Left colon (tissue), 2 donors: ENCODE measurements at places on chromosomes 3 and 15.

DNA sequence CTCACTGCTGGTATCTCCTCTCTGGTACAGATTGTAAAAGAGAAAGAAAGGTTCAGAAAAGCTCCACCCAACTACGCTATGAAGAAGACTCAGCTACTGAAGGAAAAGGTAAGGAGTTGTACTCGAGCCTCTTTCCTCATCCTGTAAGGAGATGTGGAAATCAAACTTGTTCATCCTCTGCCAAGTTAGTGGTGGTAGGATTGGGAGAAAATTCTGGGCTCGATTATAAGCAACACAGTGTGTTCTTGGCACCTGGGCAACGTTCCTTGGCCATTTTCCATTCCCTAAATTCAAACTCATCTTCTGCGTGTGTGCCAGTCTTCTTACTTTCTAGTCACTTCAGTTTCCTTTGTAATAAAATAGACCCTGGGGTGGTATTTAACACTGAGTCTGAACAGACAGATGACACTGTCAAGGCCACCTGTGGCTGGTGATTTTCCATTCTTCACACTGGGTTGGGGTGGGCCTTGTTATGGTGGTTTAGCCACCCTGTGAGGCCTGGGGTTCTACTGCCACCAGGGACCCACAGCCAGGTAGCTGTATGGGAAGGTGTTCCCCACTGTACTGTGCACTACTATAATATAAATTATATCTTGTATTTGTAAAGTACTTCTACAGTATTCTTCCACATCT lies 17.1 kb upstream of the ITPKA start:
- no peak for DNase-seq

DNA sequence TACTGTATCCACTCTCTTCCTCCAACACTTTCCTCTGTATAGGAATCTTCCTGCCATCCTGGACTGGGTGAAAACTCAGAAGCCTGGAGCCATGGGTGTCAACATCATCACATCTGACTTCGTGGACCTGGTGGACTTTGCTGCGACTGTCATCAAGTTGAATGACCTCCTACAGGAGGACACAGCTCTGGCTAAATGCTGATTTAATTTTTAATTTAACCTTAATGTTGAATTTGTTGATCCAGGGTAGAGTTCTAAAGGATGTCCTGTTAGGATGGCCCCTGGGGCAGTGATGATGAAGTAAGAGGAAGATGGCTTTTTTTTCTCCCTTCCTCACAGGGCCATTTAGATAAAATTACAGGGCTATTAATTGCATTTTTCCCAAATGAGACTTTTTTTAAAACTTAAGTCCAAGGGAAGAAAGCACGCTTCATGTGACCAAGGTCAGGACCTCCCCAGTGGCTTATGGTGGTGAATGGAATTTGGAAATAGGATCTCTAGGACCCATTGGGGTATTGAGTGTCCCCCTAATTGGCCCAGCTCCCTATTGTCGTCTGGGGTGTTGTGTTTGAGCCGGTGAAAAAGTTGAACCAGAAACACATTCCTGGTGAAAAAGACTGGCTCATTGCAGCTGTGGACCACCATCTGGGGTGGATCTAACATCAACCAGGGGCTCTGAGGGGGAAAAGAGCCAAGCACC lies 125.7 kb upstream of the ZBED2 start:
- DNase-seq = no peak

DNA sequence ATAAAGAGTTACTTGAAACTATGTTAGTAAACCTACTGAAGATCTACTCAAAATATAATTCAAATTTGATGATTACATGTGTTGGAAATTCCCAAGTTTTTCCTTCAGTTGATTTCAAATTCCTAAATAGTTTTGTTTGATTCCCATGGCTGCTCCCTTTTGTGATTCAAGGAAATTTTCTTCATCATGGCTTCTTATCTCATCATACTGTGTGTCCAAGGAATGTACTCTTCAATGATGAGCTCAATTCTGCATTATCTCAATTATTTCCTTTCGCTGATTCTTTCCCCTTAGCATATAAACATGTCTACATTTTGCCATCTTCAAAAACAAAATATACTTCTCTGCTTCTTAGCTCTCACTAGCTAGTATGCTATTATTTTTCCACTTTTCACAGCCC lies 460.4 kb upstream of the NAALADL2 start:
- DNase-seq = no peak

DNA sequence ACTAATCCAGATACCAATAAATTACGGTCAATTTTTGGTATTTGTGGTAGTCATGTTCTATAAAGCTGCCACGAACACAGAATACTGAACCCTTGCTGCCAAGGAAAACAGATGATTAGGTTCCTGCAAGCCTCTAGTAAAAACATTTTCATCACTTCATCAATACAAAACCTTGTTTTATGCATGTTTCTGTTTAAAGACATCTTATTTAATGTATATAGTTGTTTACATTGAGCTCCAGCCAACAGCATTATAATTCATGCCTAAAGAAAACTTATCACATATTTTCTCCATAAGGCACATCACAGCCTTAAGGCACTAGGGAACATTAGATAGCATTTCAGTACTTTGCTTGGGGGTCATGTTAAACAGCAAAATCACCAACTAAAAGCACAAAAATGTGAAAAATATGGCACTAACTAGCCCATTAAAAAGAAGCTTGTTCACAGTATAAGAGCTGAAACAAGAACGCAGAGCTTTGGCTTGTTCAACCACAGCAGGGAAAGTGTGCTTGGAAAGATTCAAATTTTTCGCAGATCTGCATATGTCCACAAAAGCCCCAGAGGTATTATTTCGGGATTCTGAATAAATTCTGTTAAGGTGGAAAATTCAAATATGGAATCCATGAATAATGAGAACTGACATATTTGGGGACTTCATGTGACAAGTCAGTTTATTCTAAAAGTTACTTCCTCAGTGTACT lies 27.7 kb downstream of the POLQ start:
- DNase-seq = no peak

- DNase-seq = no peak
Measured at GRCh38 chr3:17258823-17259436, 374.2 kb downstream of the PLCL2 start.

DNA sequence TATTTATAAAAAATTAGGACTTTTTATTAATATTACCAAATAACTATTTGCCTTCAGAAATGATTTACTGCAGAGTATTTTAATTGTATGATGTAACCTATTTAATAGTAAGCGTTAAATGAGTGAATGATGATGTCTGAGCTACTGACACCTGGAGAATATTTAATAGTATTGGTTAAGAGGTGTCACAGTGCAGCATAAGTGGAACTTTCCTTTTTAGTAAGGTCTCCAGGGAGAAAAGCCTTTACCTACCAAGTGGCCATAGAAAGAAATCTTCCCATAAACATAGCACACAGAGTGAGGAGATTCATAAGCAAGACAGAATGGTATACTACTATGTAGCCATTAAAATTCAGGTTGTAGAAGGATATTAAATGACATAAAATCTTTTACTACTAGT lies 441.7 kb downstream of the TBL1XR1 start:
- DNase-seq = no peak

- DNase-seq = no peak
Measured at GRCh38 chr15:70172566-70173225, 75.0 kb upstream of the TLE3 start.

GRCh38 chr3:56630966-56631365 lies 52.1 kb downstream of the TASOR start:
- DNase-seq = no peak

- no peak for DNase-seq
Measured at GRCh38 chr15:97141360-97141759, 810.9 kb downstream of the NR2F2 start.

DNA sequence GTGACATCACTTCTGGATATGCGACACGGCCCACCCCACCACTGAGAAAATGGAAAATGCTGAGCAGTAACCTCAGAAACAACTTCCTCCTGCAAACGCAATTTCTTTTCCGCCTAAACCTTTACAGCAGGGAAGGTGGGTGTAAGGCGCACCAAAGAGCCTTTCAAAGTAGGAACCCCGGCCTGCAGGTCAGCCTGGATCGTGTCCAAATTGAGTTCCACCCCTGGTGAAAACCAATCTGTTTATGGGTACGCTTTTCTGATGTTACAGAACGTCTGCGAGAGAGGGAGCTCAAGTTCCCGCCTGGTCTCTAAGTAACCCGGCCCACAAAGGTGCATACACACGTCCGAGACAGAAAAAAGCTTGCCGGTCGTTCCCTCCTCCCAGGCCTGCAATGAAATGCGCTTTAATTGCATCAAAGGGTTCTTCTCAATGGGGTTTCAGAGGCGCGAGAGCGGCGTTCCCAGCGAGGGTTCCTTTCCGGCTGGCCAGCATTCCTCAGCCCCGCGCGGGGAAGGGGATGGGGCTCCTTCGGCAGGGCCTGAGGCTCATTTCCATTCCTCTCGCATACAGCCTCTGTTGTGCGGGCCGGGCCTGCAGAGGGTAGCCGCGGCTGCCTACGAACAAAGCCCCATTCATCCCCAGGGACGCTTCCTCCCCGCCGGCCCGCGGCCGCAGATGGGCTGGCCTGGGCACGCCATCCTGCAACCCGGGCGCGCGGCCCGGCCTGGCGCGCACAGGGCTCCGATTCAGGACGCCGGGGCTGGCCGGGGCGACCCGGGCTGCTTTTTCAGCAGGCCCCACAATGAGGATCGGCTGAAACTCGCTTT lies 138.1 kb downstream of the TMCO5A start:
- peak; percentile 78 for DNase-seq

GRCh38 chr3:42752961-42753360 lies 20.1 kb downstream of the CCDC13 start:
- DNase-seq = peak; percentile 0

GRCh38 chr3:168248383-168249204 lies 152.9 kb upstream of the GOLIM4 start:
- no peak for DNase-seq
